Dermis blood vessel endothelial cell (primary cell): ENCODE measurements at places on chromosomes 12 and 14. TPM values are rescaled to one million over a fixed set of nuclear protein-coding genes. Genes with fewer than 3 reads are reported as not detected.

Gene PRR4
- total RNA-seq: 0.17 and 0.33 TPM in 2 replicates

Gene FOXM1
- 4.1 and 32.9 TPM in 2 replicates for total RNA-seq

Gene DPF3
- 1.4 and 2.9 TPM in 2 replicates for total RNA-seq

Gene RASAL1
- total RNA-seq: under 0.01 and 0.05 TPM in 2 replicates

Gene SDSL
- 2.4 and 3.3 TPM in 2 replicates for total RNA-seq

Gene IAPP
- not detected in 2 replicates for total RNA-seq

Gene FAM186B
- 0.19 and 0.34 TPM in 2 replicates for total RNA-seq

Gene WASHC4
- total RNA-seq: 151 and 161 TPM in 2 replicates

Gene SYNJ2BP
- total RNA-seq: 20.1 and 29.1 TPM in 2 replicates

Gene MGAT4C
- total RNA-seq: not detected in 2 replicates

Gene CNTN1
- total RNA-seq: 0.05 and 0.17 TPM in 2 replicates

Gene CLEC9A
- total RNA-seq: not detected in 2 replicates

Gene RGS6
- not detected in 2 replicates for total RNA-seq

Gene SMCO2
- total RNA-seq: 0.23 and 0.34 TPM in 2 replicates

Gene SMARCC2
- total RNA-seq: 47.5 and 51.2 TPM in 2 replicates

Gene GPX2
- total RNA-seq: not detected in 2 replicates

Gene SELPLG
- total RNA-seq: 0.65 and 0.85 TPM in 2 replicates

Gene MARCHF9
- total RNA-seq: 3.4 and 4.1 TPM in 2 replicates

Gene GLIPR1
- 2.0 and 5.4 TPM in 2 replicates for total RNA-seq

Gene MGST1
- total RNA-seq: 13.6 and 32.9 TPM in 2 replicates

Gene PALS1
- 34.2 and 40.2 TPM in 2 replicates for total RNA-seq

Gene PRORP
- 39.8 and 41.6 TPM in 2 replicates for total RNA-seq

Gene GOLGA3
- 101 and 139 TPM in 2 replicates for total RNA-seq

Gene KLRD1
- 0.19 and 0.34 TPM in 2 replicates for total RNA-seq

Gene IFI27
- total RNA-seq: 75.5 and 375 TPM in 2 replicates

Gene MYG1
- total RNA-seq: 35.2 and 43.1 TPM in 2 replicates

Gene FIGNL2
- total RNA-seq: 0.74 and 1.2 TPM in 2 replicates

Gene PRB2
- not detected in 2 replicates for total RNA-seq

Gene TMTC3
- total RNA-seq: 38.8 and 42.7 TPM in 2 replicates

Gene LTA4H
- 111 and 137 TPM in 2 replicates for total RNA-seq
